ENCODE measurements at places on chromosomes 7 and 10.

DNA sequence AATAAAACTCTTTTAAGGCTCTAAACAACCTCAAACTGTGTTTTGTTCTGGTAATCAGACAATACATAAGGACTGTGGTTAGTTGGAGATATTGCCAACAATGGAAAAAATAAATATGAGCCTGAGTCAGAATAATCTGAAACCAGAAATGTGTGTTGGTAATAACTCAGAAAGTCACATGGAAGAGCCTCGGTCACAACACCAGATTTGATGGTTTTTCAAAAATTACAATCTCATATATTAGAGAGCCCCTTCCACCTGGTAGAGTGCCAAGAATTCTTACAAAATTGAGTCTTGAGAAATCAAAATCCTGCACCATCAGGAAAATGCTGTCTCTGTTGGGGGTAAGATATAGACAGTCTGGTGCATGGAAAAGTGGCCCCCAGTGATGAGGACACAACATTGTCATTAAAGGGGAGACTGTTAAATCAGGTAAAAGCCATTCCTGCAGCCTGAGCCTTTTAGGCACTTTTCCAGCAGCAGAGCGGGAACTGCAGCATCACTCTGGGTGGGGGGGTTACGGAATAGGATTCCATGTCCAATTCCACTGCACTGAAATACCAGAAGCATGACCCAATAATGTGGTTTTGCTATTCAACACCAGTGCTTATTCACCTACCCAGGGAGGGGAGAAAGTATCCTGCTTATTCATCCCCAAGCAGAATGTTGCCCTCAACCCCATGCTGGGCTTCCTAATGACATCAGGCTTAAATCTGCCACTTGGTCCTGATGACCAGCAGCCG is 9.5 kb upstream of the ADAM12 start:
- no peak for DNase-seq

DNA sequence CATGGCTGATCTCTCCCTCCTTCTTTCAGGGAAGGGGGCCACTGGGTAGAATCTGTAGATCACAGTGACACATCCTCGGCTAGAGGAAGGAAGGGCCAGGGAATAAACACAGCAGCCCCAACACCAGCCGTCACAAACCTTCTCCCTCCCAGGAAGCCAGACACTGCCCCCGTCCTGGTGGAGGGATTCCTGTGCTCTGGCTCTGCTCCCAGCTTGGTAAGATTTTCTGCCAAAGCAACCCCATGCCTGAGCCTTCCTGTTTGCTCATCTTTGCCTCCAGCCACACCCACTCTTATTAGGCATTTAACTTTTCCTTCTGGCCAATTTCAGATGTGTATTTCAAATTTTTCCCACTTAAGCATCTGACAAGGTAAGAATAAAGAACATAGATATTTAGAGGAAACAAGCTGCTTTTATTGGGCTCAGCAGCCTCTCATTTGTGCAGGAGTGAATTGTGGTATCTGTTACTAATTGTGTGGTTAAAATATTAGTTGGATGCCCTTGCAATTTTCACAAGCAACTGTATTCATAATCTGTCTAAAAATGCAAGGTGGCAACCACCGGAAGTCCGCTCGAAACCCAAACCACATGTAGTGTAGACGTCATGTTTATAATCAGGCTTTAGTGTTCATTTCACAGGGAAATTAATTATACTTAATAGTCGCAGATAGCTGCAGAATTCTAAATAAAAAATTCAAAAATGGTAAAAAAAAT is 13.2 kb upstream of the NPS start:
- no peak for DNase-seq

DNA sequence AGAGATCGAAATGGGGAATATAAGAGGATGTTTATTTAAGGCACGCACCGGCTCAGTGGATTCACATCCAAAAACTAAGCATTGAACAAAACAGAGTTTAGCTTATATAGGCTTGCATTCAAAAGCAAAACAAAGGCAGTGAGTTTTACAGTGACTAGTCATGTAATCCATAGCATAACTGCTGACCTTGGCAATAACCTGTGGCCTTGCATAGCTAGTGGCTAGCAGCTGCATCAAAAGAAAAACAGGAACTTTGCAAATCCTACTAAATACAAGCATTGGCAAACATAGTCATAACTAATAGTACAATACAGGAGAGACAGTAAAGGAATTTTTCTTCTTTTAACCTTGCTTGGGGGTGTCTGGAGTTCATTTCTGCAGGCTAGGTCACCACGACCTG is 9.7 kb upstream of the ZNF485 start:
- DNase-seq, result no peak

GRCh38 chr7:16038906-16039305 is 352.4 kb upstream of the MEOX2 start:
- DNase-seq, result no peak

- DNase-seq, result no peak
Observed at GRCh38 chr10:14016011-14016536, 314.6 kb downstream of the FRMD4A start.

GRCh38 chr10:33265621-33266020 is 68.8 kb downstream of the NRP1 start:
- DNase-seq, result no peak

DNA sequence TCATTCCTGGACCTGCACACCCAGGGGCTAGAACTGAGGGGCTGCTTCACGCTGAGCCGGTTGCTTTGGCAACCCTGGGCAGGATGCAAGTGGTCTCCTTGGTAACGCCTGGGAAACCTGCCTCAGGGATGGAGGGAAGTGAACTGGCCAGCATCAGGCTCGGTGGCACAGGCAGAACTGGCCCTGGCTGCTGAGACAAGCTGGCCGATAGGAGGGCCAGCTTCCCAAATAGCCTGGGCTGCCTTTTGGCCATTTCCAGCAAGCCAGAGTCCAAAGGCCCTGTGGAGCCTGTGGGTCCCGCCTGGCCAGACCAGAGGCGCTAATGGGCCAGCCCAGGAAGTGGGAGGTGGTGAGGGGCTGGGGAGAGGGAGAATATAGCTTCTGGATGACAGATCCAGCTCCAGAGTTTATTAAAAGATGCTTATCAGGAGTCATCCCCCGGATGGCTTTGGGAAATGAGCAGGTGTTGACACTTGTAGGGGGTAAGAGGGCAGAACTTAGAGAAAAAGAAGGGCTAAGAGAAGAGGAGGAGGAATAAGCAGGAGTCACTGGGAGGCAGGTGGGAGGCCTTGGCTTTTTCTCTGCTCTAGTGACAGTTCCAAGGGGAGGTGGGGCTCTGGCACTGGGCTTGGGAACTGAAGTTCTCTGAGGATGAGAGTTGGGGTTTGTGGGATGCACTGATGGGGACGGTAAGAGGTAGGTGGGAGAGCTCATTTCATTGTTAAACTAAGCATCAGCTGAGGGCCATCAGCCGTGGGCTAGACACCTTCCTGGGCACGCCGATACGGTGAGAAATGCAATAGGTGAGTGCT is 9.6 kb downstream of the NEURL1 start:
- DNase-seq, result no peak

GRCh38 chr10:96244354-96244753 is 27.0 kb downstream of the BLNK start:
- no peak for DNase-seq

- DNase-seq, result no peak
Observed at GRCh38 chr7:150751702-150752101, 14.5 kb downstream of the GIMAP5 start.

DNA sequence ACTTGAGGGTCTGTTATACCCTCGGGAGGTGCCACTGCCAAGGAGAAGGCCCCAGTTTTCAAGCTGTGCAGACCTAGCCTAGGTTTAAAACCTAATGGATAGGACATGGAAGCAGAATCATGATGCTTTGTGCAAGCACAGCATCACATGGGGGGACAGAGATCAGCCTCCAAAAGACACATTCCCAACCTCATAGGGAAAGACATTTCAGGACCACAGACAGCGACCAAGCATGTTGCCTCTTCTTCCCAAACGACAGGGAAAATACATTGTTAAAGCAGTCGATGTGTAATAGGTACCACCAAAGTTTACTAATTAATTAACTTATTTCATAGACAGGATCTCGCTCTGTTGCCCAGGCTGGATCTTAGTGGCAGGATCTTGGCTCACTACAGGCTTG is 573.9 kb downstream of the TCERG1L start:
- DNase-seq, result no peak

GRCh38 chr10:14318007-14318406 is 12.7 kb downstream of the FRMD4A start:
- DNase-seq, result no peak

DNA sequence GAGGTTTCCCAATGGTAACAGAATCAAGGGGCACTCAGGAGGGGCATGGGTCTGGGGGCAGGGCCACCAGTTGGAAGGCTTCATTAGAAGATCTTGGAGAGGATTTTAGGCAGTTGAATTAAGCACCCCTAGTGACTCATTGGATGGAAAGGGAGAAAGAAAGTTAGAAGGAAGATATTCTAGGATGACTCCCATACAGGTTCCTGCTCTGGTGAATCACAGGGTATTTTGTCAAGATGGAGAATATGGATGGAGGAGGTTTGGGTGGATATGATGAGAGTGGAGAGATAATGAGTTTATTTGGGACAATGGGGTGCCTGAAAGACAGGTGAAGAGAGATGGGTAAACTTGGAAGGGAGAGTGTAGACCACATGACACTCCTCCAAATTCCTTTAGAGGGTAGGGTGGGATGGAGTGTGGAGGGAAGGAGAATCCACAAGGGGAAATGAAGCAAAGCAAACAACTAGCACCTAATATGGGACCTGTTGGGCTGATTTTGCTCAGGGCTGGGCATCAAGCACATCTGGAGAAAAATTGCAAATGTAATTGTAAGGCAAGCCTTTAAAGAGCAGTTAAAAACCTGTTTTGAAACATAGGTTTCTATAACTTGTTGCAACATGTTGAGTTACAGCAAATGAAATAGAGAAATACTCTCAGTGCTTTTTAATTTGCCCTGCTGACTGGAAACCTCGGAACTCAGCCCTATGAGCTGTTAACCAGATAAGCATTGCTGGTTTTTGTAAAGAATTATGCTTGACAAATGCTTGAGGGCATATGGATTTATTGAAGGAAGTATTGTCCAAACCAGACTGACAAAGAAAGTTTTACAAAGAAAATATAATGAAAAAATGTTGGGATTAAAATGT is 2.9 kb upstream of the ENTPD7 start:
- DNase-seq, result no peak

DNA sequence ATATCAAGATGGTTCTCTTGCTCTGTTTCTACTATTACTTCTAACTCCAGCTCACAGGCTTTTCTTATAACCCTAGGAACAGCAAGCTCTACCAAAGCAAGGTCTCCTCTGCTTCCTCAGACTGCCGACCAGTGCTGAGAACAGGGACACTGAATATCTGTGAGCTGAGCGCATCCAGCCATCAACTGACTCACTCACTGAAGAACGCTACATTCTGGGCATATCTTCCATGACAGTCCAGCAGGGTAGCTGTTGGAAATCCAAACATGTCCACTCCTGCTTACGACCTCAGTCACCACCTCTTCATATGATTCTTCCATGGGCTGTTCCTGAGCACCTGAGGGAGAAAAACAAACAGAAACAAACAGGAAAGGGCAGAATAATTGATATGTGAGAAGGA is 2.8 kb downstream of the ZNF32 start:
- no peak for DNase-seq

GRCh38 chr10:80272793-80273522 is 16.5 kb downstream of the MAT1A start:
- DNase-seq, result no peak

DNA sequence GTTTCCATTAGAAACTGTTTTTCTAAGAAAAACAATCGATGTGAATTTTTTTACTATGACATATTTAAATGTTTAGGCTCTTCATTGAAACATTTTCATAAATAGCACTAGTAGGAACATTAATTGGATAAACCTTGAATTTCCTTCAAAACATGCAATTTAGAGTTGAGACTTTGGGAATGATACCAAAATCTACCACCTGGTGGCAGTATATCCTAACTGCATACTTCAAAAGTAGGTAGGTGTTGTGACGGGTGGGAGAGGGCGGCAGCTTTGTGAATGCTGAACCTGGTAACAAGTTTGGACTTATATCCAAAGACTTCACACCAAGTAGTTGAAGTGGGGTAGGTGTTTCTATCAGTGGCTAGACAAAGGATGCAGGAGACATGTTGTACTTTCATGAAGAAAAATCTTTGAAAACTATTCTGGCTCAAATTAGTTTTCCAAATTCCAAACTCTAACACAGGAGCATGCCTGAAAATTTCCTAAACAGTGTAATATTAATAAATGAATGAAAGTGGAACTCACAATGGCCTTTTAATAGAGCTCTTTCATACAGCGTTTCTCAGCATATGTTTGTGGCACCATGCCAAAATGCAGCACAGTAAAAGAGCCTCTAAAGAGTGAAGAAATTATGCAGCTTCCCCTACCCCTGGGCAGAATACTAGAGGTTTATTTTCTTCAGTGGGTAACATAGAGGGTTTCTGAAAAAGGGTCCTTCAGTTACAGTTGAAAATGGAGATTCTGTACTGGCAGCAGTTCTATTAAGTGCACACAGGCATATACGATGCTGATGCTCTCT is 201.0 kb upstream of the TPK1 start:
- no peak for DNase-seq

DNA sequence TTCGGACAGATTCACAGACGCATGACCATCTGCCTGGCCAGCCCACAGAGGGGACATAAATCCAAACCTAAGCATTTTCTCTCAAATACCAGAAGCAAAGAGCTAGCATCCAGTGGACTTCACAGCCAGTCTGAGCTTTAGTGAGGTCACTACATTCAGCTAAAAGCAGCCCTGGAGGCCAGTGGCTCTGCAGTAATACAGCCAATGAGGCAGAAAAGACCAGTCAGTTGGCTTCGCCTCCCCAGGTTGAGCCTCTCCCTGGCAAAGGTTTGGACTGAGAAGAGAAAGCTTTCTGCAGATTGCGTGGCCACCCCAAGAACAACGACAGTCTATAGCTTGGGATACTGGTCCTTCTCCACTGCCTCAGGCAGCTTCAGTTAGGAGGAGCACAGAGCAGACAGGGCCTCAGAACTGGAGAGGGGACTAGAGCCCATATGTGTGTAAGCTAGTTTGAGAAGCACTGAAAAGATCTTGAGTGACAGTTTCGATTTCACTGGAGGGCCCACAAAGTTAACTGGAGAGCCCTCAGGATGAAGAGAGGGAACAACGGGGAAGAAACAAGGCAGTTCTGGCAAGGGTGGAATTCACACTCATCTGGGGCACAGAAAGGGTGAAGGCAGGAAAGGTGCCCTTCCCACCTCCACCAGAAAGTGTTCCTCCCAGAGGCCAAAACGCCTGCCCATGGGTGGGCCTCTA is 3.8 kb downstream of the WDR91 start:
- DNase-seq, result no peak

DNA sequence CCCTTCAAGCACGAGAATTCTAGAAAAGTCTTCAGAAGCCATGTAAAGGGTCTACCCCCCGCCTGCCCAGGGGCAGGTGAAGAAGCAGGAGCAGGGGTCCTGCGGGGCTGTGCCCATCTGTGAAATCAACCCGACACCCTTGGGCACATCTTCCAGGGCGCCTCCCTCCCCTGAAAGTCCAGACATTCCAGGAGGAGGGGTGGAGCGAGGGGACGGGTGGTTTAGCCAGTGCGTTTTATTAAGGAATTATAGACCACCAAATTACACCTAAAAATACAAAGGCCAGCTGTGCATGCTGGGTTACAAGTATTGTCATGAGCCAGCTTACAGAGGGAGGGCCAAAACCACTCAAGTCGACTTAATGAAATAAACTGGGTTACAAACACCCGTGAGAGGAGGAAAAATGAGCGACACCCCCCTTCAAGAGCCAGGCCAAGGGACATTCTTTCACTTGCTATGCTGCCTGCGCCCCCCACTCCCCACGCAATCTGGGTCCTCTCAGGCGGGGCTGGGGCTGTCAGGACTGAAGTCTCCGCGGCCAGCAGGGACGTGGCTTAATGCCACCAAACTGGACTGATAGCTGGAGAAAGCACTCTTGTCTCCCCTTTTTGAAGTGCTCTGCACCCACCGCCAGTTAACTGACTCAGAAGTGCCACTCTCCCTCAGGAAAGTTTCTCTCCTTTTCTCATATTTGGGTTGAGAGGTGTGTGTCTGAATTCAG is 360.3 kb downstream of the FRMD4A start:
- no peak for DNase-seq
